ENCODE measurements at places on chromosomes 1 and 21.

- DNase-seq = no peak
Measured at GRCh38 chr21:45317398-45318145, 29.9 kb upstream of the POFUT2 start.

GRCh38 chr1:3342960-3343359 lies 111.5 kb upstream of the ARHGEF16 start:
- DNase-seq = no peak

GRCh38 chr1:10402729-10403274 lies 3.9 kb downstream of the PGD start:
- DNase-seq = no peak

GRCh38 chr1:11790880-11791715 lies 14.7 kb downstream of the MTHFR start:
- DNase-seq = peak; percentile 22

DNA sequence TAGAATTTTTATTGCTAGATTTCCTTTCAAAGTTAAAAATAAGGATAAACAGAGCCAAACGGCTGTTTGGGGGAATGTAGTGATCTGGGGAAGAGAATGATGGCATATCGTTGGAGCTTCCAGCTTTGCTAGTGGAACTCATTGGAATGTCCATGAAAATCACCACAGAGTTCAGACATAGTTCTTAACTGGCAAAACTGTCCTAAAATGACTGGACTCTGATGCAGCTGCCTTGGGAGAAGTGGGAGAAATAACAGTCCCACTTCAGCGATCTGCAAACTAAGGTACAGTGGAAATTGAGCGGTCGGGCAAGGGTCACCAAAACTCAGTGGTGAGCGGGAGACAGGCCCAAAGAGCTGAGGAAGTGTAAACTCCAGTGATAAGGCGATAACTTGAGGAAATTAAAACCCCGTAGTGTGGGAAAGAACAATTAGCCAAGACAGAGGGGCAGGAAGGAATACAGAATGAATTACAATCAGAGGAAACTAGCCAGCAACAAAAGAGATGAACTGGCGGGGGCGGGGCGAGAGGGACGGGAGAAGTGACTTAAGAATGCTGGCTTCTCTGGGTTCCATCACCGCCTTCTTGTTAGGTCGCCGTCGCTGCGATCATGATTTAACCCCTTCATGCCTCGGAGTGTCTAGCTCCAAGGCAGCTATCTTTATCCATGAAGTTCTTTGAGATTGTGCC lies 89.8 kb upstream of the ARHGAP29 start:
- no peak for DNase-seq

- DNase-seq = no peak
Measured at GRCh38 chr1:59446257-59446901, 149.5 kb downstream of the FGGY start.

GRCh38 chr1:159953536-159954515 lies at the start of gene SLAMF9:
TSS of gene SLAMF9 (minus strand) at chr1:159954237. CDS start at chr1:159954137, 100 bp downstream.
- DNase-seq = no peak

DNA sequence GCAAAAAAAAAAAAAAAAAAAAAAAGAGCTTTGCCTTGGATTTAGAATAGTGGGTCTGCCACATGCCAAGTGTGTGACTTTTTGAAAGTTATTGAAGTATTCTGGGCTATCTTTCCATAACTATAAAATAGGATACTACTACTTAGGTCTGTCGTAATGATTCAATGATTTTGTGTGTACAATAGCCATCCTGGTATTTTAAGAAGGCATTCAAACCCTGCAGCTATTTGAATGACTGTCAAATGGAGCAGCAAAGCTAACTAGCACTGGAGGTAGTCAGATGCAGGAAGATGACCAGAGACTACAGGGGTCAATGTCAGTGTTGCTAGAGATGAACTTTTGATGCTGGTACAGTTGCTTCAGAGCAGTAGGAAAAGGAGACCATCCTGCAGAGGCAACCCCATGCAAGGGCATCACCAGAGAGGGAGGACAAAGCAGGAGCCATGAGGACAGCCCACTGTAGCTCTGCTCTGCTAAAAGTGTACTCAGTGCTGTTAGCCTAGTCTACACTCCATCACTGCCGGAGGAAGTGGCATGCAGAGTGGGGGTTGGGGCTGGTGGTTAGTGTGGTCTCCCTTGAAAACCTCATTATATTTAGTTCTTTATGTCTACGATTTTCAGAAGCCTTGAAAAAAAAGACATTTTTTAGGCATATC lies 29.0 kb downstream of the DUSP10 start:
- no peak for DNase-seq

DNA sequence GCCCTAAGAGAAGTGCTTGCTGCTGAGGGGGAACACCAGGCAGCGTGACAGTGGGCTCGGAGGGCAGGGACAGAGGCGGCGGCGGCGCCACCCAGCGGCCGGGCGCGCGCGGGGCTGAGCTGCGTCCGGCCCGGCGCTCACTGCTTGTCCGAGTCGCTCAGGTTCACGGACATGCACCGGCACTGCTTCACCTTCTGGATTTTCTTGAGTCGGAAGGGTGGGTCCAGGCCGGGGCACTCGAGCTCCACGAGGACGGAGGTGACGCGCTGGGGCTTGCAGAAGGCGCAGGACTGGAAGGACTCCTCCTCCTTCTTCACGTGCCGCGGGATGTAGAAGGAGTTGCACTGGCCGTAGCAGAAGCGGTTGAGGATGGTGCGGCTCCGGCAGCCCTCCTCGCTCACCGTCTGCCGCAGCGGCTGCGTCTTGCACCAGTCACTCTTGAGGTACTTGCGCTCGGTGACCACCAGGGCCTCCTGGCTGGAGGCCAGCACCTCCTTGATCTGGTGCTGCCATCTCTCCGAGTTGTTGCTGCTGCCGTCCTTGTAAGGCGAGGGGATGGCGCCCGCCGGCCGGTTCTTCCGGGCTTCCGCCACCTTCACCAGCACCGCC lies 119.0 kb downstream of the GREM2 start:
- DNase-seq = no peak

DNA sequence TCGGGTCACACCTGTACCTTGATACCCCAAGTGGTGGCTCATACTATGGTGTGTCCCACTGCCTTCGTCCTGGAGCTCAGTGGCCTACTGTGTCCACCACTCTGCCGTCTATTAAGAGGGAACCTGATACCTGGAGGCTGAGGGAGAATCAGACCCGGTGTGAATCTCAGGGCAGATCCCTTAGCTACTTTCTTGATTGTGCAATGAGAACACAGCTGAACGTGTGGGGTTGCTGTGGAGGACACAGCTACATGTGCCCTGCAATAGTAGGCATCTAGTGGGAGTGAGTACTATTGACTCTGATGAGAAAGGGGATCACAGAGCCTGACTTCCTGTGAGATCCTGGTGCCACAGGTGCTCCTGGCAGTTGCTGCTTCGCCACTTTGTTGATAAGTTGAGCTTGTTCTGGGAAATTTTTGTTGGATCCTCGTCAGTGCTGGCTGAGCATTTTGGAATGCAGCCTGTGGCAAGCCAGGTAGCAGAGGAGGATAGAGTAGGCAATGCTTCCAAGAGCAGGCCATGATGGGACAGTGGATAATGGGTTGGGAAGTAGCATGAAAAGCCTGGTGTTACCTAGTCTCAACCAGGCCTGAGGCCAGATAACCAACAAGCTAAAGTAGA lies 28.2 kb upstream of the MPZL1 start:
- DNase-seq = no peak

DNA sequence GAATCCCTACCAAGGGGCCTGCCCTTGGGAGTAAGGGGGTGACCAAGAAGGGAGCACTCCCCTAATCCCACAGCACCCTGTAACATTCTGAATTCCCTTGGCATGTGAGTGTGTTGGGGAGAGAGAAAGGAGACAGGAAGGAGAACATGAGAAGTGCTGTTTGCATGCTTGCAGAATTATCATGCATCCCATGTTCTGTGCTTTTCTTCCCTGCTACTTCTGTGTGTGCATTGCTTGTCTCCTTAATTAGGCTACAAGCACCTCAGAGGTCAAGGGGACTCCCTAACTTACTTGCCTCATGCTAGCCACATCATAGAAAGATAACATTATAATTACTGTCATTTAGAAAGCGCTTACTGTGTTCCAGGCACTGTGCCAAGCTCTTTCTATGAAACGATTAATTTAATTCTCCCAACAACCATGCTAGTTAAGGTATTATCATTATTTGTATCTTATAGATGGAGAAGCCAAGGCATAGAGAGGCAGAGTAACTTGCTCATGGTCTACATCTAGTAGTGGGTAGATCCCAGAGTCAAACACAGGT lies 11.1 kb downstream of the NOS1AP start:
- DNase-seq = no peak

DNA sequence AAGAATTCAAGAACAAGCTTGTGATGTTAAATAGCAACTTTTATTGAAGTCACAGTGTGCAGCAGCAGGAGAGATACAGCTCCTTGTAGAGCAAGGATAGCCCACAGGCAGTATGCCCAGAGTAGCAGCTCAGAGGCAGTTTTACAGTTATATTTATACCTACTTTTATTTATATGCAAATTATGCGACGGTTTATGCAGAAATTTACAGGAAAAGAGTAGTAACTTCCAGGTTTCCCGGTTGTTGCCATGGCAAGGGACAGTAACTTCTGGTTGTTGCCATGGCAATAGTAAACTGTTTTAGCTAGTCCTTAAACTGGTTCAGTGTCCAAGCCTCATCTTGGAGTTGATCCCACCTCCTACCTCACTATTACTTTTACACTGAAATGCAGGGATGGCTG lies 344.6 kb upstream of the LYPLAL1 start:
- no peak for DNase-seq

- no peak for DNase-seq
Measured at GRCh38 chr1:229266832-229267500, 3.9 kb upstream of the RAB4A start.

GRCh38 chr1:60035921-60036320 lies 37.6 kb downstream of the C1orf87 start:
- no peak for DNase-seq

- DNase-seq = no peak
Measured at GRCh38 chr1:66073388-66073787, 280.7 kb downstream of the PDE4B start.

- DNase-seq = no peak
Measured at GRCh38 chr1:100882698-100883097, 11.9 kb downstream of the EXTL2 start.

Data from hypothalamus (tissue), 51 donors.